Fibroblast of the aortic adventitia (primary cell): ENCODE measurements at places on chromosomes 12 and 14. TPM values are rescaled to one million over a fixed set of nuclear protein-coding genes. Genes with fewer than 3 reads are reported as not detected.

Gene CD27
- 0.18 TPM in 1 of 2 replicates, not detected in the other for total RNA-seq

Gene POU6F1
- 3.5 and 5.7 TPM in 2 replicates for total RNA-seq

Gene ART4
- total RNA-seq, result 0.36 TPM in 1 of 2 replicates, not detected in the other

Gene CCDC196
- not detected in 2 replicates for total RNA-seq

Gene NTN4
- total RNA-seq, result 8.7 and 71.8 TPM in 2 replicates

Gene EIF5
- 322 and 328 TPM in 2 replicates for total RNA-seq
